Suprapubic skin (tissue), 4 donors: ENCODE measurements at places on chromosomes 3 and 15. TPM values are rescaled to one million over a fixed set of nuclear protein-coding genes. Genes with fewer than 3 reads are reported as not detected.

The VPS13C gene
- 30.4 TPM for total RNA-seq

The SCN11A gene
- total RNA-seq, result 0.30 TPM

The SEMA3B gene
- total RNA-seq, result 4.1 TPM

The NAALADL2 gene
- 4.0 TPM for total RNA-seq

DNA sequence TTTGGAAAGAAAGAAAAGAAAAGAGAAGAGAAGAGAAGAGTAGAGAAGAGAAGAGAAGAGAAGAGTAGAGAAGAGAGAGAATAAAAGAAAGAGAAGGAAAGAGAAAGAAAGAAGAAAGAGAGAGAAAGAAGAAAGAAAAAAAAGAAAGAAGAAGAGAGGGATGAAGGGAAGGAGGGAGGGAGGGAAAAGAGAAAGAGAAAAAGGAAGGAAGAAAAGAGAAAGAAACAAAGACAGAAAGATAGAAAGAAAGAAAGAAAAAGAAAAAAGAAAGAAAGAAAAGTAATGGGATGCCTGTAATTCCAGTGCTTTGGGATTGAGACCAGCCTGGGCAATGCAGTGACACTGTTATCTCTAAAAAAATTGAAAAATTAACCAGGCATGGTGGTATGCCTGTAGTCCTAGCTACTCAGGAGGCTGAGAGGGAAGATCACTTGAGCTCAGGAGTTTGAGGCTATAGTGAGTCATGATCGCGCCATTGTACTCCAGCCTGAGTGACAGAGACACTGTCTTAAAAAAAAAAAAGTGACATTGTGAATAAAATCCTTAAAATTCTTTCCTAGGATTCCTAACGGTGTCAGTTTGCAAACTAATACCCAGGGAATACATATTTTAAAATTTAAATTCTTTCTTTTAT, 1.7 kb downstream of the RASL12 start:
- peak overlapping the region; percentile 54 for H3K4me3 ChIP-seq
- peaks cover 29% of the 10 kb centered on the region for H3K4me1 ChIP-seq
- no peaks in the 10 kb centered on the region for H3K36me3 ChIP-seq

GRCh38 chr15:86054338-86054737, 25.3 kb upstream of the AGBL1 start:
- no peaks in the 10 kb centered on the region for H3K27me3 ChIP-seq
- no peaks in the 10 kb centered on the region for H3K36me3 ChIP-seq
- H3K4me1 ChIP-seq, result no peaks in the 10 kb centered on the region
- no peak overlapping the region for H3K4me3 ChIP-seq

DNA sequence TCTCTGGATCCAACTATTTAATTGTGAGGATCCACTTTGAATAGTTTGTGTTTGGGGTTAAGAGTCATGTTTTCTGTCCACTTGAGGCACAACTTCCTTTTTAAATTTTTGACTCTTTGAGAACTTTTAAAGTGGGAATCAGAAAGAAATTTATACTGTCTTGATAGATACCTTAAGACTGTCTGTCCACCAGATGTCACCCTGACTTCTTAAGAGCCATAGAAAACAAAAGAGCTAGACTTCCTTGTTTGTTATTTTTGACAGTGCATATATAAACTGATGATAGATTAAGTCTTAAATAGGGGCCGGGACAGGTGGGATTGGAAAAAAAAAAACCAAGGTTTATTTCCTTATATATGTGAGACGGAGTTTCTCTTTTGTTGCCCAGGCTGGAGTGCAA, 52.1 kb upstream of the WDR72 start:
- no peak overlapping the region for H3K4me3 ChIP-seq
- H3K27me3 ChIP-seq, result no peaks in the 10 kb centered on the region
- no peaks in the 10 kb centered on the region for H3K36me3 ChIP-seq
- no peak for DNase-seq

GRCh38 chr3:134197681-134198261, 52.9 kb downstream of the RYK start:
- H3K4me1 ChIP-seq, result peaks cover 5% of the 10 kb centered on the region
- DNase-seq, result no peak
- H3K27me3 ChIP-seq, result no peaks in the 10 kb centered on the region
- no peak overlapping the region for H3K27ac ChIP-seq
- peaks cover 41% of the 10 kb centered on the region for H3K36me3 ChIP-seq

DNA sequence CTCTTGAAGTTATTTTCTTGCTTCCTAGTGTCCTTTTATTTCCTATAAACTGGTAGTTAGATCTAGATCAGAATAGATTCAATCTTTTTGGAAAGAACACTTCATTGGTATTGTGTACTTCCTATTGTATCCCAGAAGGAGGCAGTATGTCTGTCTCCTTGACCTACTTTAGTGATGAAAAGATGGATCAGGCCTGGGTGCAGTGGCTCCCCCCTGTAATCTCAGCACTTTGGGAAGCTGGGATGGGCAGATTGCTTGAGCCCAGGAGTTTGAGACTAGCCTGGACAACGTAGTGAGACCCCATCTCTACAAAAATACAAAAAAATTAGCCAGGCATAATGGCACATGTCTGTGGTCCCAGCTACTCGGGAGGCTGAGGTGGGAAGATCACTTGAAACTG, 12.0 kb downstream of the BSN start:
- no peak overlapping the region for H3K27ac ChIP-seq
- H3K4me1 ChIP-seq, result no peaks in the 10 kb centered on the region
- peak; percentile 3 for DNase-seq
- no peaks in the 10 kb centered on the region for H3K36me3 ChIP-seq
- H3K4me3 ChIP-seq, result no peak overlapping the region
- no peaks in the 10 kb centered on the region for H3K27me3 ChIP-seq
